Pancreas (tissue), 10 donors: ENCODE measurements at places on chromosomes 1 and 21.

DNA sequence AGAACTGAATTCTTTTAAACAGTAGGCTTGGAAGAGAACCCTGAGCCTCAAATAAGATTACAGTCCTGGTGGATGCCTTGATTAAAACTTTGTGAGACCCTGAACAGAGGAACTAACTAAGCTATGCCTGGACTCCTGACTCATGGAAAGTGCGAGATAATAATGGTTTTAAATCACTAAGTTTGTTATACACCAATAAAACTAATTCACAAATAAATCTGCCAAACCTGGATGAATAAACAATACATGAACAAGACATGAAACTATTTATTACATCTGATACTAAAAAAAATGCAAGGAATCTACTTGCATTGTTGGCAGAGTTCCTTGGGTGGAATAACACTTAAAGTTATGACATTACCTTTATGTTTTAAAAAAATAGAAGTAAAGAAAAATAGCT is 118.4 kb downstream of the PIGK start:
- DNase-seq = no peak

- no peak for DNase-seq
Measured at GRCh38 chr1:19169642-19170041, 40.4 kb downstream of the UBR4 start.

GRCh38 chr1:20753589-20753988 is 21.1 kb upstream of the SH2D5 start:
- DNase-seq = no peak

- DNase-seq = no peak
Measured at GRCh38 chr1:40303051-40303771, 13.9 kb downstream of the COL9A2 start.

DNA sequence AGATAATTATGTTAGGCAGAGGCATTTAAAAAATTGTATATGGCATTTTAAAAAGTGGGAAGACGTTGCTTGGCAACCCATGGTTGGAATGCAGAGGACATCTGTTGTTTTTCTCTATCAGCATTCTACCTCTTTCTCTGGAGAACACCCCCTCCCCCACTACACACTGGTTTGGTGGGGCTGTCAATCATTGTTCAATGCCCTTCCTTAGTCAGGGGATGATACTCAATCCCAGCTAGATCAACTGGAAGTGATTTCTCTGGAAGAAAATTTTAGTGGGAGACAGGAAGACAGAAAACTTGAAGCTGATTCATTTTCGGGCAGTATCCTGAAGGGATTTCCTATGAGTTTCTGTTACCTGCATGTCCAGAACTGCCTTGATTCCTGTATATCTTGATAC is 35.7 kb upstream of the CAP1 start:
- DNase-seq = no peak

GRCh38 chr1:184843732-184844495 is 89.3 kb upstream of the EDEM3 start:
- DNase-seq = no peak

DNA sequence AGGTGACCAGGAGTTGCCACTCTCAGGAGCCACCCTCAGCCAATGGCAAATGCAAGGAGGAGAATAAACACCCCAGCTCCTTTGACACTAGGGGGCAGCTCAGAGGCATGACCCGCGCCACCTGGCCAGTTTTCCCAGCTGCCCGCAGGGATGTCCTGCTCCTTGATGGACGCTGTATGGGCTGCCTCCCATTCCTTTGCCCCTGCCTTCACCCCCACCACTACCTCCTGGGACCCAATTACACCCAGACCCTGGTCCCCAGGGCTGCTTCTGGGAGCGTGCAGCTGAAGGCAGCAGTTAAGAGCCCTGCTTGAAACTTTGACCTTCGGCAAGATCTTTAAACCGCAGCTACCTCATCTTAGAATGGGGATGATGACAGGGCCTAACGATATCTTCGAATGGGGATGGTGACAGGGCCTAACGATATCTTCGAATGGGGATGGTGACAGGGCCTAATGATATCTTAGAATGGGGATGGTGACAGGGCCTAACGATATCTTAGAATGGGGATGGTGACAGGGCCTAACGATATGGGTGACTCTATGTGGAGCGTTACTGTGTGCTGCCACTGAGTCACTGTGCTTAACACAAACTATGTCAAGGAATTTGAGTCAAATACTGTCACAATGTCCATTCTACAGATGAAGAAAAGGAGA is 163.0 kb upstream of the KAZN start:
- DNase-seq = peak; percentile 23
